Kidney epithelial cell (primary cell): ENCODE measurements at places on chromosomes 16 and 17.

DNA sequence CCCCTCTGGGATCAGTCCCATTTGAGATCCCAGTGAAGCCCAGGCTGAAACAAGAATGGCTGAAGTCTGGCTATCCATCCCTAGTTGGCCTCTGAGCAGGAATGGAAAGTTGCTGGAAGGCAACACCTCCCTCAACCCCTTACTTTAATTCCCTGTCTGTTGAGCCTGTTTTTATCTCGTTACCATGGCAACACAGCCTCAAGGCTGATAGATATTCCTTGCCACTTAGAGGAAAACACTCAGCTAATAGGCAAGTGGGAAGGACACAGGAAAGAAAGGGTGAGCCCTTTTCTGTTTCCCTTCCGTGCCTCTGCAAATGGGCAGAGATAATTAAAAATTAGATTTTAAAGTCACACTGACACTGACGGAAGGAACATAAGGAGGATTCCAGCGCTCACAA lies 75.5 kb upstream of the CLEC3A start:
- DNase-seq, result no peak

DNA sequence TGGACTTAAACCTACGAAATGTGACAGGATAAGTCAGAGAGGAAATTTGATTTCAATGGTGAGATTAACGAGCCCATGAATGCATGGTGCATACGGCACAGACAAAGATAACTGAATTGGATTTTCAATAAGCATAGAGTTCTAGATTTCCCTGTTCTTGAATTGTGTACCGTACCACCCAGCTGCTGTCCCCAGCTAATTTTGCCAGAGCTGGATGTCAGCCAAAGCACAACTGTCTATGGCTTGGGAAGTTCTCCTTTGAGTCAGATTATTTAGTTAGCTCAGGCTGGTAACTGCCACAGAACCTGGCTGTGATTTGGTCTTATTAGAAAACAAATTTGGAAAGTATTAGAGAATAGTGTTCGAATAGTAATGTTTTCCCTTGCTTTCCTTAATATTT lies 143.1 kb downstream of the CDH13 start:
- DNase-seq, result no peak

GRCh38 chr17:82171750-82172375 lies 40.8 kb downstream of the CCDC57 start:
- DNase-seq, result no peak

DNA sequence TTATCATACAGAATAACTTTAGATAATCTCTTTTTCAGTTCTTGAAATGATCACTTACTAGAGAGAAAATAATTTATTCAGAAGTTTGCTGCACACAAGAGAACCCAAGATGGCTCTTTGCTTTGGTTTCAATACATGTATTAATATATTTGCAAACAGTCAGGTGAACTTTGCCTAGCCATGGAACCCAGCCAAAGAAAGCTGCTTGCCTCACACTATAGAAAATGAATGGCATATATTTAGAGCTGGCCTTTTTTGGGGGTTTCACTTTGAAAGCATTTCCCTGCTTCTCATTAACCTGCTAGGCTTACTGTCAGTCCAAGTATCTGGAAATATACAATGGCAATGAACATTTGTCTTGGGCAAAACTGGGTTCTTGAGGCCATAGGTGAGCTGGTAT lies 75.3 kb downstream of the MRTFB start:
- DNase-seq, result no peak

GRCh38 chr17:47279062-47279801 lies 25.6 kb downstream of the ITGB3 start:
- peak; percentile 100 for DNase-seq

DNA sequence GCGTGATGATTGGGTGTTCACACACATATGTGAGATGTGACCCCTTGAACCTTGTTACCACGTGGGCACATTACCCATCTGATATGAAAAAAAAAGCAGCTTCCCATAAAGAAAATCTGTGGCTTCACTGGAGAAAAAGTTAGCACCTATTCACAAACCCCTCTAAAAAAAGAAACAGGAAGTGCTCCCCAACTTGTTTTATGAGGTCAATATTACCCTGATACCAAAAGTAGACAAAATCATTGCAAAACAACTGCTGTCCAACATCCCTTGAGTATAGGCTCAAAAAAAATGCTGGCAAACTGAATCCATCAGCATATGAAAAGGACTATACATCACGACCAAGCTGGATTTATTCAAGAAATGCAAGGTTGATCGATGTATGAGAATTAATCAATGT lies 99.7 kb upstream of the RBL2 start:
- DNase-seq, result no peak

DNA sequence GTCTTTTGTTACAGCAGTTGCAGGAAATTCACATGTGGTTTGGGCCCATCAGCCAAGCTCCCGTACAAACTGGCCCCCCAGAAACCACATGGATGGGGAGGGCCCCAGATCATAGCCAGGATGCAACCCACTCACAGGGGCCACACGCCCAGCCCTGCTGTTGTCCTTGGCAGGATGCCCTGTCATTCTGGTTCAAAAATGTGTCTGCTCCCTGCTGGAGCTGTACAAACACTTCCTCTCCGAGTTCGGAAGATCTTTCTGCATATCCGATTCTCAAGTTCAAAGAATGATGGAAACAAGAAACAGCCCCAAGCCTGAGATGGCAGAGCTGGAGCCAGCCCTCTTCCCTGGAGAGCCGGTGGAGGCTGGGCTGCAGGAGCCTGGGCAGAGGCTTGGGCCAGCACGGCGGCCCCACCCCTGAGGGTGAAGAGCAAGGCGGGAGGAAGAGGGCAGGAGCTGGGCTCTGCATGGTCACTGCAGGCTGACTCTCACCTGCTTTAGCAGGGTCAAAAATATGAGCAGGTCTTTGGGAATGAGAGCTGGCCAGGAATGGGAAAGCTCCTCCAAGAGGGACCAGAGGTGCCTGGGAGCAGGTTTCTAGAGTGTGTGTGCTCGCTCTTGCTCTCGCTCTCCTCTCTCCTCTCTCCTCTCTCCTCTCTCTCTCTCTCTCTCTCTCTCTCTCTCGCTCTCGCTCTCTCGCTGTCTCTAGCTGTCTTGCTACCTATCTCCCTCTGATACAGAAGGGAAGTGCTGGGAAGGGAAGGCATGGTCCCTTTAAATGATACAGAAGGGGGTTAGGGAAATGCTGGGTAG lies 34.7 kb upstream of the ENPP7 start:
- DNase-seq, result no peak

DNA sequence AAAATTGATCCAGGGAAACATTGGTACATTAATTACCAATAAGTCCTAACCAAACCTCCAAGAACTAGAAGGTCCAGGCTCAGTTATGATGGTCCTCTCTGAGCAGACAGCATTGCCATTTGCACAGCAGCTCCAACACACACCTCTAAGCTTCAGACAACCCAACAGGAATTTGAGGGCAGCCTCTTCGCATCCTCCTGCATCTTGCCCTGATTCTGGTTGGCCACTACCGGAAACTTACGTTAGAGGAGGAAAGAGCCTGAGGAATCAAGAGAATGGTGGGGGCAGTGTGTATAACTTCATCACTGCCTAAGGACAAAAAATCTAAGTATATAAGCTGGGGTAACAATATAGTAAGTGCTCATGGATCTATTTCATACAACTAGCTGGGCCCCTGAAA lies 15.7 kb downstream of the FAM117A start:
- no peak for DNase-seq

DNA sequence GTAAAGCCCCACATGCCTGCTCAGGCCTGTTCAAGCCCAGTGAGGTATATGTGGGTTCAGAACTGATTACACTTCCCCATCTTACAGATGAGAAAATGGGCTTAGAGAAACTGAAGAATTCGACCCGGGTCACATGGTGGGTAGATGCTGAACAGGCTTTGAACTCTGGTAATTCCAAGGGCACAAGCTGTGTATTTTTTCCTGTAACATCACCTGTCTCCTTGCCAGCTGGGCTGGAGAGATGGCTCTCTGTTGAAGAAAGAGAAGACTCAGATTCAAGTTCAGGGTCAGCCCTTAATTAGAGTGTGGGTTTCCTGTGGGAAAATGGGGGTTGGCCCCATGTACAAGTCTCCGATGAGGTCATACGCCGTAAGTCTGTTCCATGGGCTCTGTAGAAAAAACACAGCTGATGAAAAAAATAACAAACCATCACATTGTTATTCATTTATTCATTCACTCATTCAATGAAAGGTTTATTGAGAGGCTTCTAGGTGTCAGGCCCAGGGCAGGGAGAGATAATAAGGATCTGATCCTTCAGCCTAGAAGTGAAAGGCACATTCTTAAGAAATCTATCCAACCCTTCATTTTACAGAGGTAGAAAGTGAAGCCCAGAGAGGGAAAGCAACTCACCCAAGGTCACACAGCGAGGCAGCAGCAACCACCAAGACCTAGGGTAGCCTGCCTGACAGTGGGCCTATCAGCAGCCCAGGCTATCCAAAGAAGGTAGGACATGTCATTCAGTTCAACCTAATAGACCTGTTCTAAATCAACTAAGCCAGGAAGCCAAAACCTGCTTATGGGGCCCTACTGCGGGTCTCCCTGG lies 482.8 kb downstream of the SOX9 start:
- peak; percentile 97 for DNase-seq

- DNase-seq, result no peak
These were observed 38.4 kb upstream of the ARL4D start for GRCh38 chr17:43360376-43360738.

GRCh38 chr17:37133136-37133535 lies 184.4 kb downstream of the AATF start:
- no peak for DNase-seq

- DNase-seq, result no peak
These were observed 226.8 kb downstream of the ENGASE start for GRCh38 chr17:79301469-79301868.

DNA sequence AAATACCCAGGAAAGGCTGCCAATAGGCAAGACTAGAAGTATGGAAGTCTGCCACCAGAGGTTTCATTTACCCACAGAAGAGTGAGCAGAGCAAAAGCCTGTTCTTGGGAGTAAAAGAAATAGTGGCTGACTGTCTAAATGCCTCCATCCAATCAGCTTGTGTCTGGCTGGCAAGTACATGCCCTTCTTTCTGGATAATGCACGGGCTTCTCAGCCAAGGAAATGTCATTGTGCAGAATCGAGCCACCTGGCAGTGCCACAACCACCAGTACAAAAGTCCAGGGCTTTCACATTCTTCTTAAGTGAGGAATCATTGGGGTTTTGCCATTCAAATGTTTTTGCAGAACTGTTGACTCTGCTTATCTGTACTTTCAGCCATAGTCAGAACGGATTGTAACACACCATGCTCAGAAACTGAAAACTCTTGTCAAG lies 10.1 kb upstream of the ERCC4 start:
- peak; percentile 7 for DNase-seq
